Putamen (tissue), 1 donor: ENCODE measurements at places on chromosomes 7 and 10.

DNA sequence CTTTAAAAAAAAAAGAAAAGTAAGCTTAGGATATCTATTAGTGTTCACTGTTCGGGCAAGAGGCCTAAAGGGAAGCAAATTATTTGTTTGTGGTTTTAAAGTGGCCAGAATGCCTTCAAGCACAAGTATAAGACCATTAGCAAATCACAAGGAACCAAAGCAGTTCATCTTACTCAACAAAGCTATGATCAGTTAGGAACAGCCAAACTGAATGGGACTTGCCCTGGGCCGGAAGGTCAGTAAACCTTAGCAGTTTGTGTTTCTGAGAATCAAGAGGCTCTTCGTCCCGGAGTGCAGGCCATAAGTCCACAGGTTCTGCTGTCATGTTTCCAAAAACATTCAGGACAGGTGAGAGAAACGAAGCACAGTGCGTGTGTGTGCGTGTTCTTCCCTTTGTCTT is 4.5 kb downstream of the FBXW4 start:
- DNase-seq, result no peak

- no peak for DNase-seq
Observed at GRCh38 chr7:95881597-95881996, 109.2 kb downstream of the DYNC1I1 start.

GRCh38 chr7:33562996-33563395 is 342.3 kb upstream of the BMPER start:
- DNase-seq, result no peak

GRCh38 chr10:9209105-9209798 is 1154.8 kb downstream of the GATA3 start:
- DNase-seq, result peak; percentile 34

GRCh38 chr10:44154956-44155355 is 229.9 kb downstream of the CXCL12 start:
- DNase-seq, result no peak

- no peak for DNase-seq
Observed at GRCh38 chr7:47307311-47307710, 274.6 kb downstream of the TNS3 start.

DNA sequence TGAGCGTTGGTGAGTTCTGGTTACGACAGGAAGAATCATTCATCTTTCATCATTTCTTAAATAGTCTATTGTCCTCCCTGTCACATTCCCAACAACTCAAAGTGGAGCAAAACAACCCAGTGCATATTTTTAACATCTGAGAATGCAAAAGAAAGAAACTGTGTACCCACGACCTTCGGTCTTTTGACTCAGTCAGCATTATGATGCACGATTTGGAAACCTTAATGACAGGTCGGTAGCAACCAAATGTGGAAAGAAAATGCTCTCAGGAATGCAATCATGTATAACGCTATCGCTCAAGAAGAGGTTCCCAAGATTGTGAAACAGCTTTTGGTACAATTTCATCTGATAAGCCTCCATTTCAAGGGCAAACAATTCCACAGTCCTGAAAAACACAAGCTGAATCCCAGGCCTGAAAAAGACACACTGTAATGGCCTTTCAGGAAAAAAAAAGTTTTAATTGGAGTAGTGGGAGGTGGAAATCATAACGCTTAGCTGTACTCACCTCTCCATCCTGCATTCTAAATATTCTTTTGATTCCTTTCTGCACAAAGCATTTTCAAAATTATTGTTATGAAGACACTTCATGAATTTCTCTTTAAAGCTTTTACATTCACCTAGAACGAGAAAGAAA is 2.6 kb downstream of the COX19 start:
- DNase-seq, result no peak

GRCh38 chr10:103885617-103886016 is 30.2 kb upstream of the SH3PXD2A start:
- DNase-seq, result no peak
